ENCODE measurements at places on chromosomes 4 and X.
A peak's percentile ranks its signal among the peaks of the same experiment; 100 is the strongest.

GRCh38 chrX:151852294-151852693, 60.4 kb upstream of the MAGEA4 start:
- no peak for DNase-seq

GRCh38 chrX:130385520-130385919, at the start of gene GPR119:
Gene GPR119, minus strand, starts transcription at chrX:130385674. Its CDS starts 227 bp downstream, at chrX:130385447.
- no peak for DNase-seq

- peak; percentile 52 for DNase-seq
Measured at GRCh38 chr4:127732623-127733328, 2.6 kb downstream of the SLC25A31 start.

DNA sequence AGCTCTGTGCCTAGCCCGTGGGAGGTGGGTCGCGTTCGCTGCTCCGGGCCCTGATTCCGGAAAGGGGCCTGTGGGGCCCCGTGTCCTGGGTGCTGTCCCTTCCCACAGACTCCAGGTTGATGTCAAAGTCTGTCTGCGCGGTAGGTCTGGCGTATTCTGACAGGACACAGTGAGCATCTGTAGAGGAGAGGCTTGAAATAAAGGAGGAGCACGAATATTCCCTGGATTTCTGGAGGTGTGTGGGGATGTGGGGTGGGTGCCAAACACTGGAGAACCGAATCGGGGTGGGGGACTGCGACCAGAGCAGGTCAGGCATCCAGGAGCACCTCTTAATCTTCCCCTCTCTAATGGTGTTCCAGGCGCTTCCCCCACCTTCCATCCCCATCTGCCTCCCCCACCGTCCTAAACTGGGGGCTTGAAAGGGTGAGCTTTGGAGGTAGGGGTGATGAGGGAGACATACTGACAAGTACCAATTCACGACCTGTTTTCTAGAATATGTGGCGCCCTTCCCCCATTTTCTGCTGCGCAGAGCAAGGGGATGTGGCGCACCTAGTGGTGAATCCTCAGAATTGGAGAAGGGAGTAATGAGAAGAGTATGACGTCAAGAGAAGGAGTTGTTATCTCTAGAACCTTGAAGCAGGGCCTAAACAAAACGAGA, 877 bp downstream of the GPRASP1 start:
- no peak for DNase-seq

- DNase-seq, result no peak
Measured at GRCh38 chrX:153495362-153495751, 577 bp downstream of the BGN start.

DNA sequence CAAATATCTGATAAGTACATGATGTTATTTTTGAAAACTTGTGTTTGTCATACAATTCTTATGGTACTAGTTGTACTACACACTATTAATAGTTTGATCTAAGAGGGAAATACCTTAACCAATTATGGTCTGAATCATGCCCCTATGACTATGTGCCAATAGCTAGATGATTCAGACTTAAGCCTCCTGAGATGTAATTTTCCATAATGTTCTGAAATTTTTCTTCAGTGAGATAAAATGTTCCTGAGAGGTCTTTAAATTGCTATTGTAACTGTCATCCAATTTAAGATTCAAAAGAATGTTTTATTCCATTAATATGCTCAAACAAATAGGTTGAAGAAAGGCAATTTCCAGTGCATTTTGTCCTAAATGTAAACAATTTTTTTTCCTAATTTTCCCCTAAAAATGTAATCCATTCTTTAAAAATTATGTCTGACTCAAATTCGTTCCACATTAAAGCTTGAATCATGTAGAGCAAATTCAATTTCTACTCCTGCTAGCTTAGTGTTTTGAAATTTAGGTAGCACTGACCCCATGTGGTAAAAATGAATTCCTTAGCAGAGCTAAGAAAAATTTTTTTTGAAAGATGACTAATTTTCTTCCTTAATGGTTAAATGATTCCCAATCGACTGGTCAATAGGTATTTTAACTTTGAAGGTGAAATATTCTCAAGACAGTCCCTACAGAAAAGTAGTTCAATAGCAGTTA, 49.1 kb downstream of the APOOL start:
- no peak for DNase-seq

- DNase-seq, result no peak
Measured at GRCh38 chr4:25970226-25970675, 56.2 kb downstream of the SMIM20 start.
